ENCODE measurements at places on chromosomes 5 and 9.

DNA sequence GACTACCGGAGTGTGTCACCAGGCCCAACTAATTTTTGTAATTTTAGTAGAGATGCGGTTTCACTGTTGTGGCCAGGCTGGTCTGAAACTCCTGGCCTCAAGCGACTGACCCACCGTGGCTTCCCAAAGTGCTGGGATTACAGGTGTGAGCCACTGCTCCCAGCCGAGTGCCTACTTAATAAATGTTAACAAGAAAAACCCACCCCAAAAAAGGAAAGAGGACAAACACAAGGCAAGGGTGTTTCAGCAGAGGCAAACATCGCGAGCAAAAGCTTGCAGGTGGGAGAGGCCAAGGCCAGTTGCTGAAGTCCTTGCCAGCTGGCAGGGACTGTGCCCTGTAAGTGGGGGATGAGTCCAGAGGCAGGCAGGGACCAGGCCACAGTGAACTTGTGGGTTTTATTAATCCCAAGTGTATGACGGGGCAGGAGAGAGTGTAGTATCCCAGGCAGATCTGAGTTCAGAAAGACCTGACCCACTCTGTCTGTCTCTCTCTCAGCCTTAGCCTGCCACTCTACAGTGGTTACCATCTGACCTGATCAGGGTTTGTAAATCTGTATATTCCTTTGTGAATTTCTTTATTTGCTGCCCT is 6.4 kb upstream of the FPGS start:
- no peak for DNase-seq

DNA sequence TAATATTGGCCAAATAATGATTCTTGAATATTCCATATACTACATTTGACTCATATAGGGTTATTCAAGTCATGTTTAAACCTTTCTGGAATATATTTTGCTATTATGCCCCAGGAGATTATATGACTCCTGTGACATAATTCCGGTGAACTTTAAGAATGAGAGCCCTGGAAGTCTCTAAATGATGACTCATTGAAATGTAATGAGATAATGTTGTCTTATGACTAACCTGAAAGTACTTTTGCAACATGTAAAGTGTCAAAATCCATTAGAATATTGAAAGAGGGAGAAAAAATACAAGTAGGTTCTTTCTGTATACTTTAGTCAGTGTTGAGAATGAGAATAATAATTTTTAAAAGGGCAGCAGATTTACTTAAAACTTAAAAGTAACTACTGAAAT is 830.4 kb downstream of the MAT2B start:
- DNase-seq: no peak

GRCh38 chr5:152246401-152246800 is 158.7 kb downstream of the NMUR2 start:
- no peak for DNase-seq

DNA sequence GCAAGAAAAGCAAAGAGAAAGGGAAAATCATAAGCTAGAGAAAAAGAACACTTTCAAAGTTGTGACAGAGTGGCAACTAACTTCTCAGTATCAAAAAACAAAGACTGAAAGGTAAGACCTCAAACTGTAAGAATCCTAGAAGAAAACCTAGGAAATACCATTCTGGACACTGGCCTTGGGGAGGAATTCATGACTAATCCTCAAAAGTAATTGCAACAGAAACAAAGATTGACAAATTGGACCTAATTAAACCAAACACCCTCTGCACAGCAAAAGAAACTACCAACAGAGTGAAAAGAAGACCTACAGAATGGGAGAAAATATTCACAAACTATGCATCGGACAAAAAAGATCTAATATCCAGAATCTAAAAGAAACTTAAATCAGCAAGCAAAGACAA is 79.1 kb downstream of the FEM1C start:
- no peak for DNase-seq

DNA sequence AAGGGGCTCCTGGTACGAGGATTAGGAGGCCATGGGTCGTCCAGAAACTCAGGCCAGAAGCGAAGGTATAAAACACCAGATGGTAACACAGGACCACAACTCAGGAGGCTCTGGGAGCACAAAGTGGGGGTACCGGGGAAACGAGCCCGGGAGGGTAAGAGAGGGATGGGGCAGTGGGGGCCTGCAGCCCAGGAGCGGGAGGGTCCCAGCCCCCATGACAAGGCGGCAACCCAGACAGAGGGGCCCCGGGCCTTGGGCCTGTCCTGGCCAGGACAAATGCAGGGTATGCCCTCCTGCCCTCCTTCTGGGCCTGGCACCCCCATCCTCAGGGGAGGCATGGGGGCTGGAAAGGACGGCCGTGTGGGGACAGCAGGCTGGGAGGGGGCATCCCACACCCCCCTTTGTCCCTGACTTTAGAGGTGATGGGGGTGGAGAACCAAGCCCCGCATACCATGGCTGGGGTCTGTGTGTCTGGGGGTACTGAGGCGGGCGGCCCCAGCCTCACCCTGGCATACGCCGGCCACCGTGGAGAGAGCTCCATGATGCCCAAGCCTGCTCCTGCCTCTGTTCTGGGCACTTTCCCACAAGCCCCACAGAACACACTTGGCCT is 47.0 kb upstream of the EXOC3 start:
- no peak for DNase-seq

- no peak for DNase-seq
Observed at GRCh38 chr9:71663216-71663615, 105.1 kb downstream of the CEMIP2 start.

GRCh38 chr9:106619211-106619610 is 243.8 kb upstream of the ZNF462 start:
- no peak for DNase-seq

DNA sequence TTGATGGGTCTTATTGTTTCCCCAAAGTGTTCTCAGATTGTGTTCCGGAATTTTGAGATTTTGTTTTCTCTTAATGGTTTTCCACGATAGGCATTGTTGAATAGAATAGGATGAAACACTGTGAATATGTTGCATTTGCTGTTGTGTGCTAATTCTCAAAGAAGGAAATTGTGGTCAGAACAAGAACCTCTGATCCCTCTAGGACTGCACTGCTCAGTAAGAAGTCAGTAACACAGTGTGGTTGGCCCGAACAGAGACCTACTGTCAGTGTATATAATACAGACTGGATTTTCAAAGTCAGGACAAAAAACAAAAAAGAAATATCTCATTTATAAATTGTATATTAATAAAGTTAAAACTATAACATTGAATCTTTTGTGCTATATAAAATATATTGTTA is 494.8 kb downstream of the MAT2B start:
- DNase-seq: no peak

DNA sequence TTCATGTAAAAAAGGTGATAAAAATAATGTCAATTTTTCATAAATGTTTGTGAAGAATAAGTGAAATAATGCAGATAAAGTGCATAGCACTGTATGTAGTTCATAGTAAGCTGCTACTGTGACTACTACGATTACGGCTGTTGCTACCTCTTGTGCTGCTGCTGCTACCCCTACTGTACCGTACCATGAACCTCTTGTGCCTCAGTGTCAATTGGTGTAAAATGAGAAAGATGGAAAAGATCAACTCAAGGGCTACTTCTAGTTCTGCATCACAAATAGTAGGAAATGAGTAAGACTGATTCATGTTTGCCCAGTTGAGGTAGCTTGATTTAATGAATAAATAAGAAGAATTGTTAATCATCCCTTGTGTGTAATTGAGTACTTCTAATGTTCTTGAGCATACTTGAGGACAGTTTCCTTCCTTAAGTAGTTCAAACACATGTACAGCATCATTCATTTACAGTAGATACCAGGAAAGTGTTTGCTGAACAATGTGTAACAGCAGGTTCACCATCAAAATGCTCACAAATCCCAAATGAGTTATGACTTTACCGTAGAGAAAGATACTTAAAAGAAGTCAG is 200.0 kb upstream of the ATP10B start:
- no peak for DNase-seq

GRCh38 chr9:5854063-5854790 is 21.3 kb upstream of the ERMP1 start:
- no peak for DNase-seq

DNA sequence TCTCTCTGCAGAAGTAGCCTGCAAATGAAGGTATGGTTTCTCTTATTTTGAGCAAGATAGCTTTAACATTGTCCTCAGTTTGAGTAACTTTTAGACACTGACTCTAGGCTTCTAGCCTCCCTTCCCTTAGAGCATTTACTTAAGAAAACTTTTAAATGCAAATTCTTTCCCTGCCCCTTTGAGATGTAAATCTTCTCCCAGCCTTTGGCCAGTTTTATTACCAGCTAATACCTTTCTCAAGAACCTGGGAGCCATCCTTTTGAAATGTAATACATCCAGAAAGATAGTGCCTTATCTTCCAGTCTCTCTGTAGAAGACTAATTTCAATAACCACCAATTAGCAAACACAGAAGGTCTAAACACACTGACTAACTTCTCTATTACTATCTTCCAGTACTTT is 688.9 kb upstream of the CDH9 start:
- DNase-seq: no peak

GRCh38 chr9:85516455-85516854 is 225.3 kb downstream of the AGTPBP1 start:
- no peak for DNase-seq

- no peak for DNase-seq
Observed at GRCh38 chr9:84152204-84152603, 171.6 kb downstream of the RMI1 start.

- DNase-seq: no peak
Observed at GRCh38 chr5:158159621-158160020, 300.7 kb upstream of the CLINT1 start.

GRCh38 chr9:86445671-86446070 is 91.5 kb upstream of the TUT7 start:
- DNase-seq: no peak

GRCh38 chr5:147387109-147387508 is 122.8 kb downstream of the DPYSL3 start:
- no peak for DNase-seq

DNA sequence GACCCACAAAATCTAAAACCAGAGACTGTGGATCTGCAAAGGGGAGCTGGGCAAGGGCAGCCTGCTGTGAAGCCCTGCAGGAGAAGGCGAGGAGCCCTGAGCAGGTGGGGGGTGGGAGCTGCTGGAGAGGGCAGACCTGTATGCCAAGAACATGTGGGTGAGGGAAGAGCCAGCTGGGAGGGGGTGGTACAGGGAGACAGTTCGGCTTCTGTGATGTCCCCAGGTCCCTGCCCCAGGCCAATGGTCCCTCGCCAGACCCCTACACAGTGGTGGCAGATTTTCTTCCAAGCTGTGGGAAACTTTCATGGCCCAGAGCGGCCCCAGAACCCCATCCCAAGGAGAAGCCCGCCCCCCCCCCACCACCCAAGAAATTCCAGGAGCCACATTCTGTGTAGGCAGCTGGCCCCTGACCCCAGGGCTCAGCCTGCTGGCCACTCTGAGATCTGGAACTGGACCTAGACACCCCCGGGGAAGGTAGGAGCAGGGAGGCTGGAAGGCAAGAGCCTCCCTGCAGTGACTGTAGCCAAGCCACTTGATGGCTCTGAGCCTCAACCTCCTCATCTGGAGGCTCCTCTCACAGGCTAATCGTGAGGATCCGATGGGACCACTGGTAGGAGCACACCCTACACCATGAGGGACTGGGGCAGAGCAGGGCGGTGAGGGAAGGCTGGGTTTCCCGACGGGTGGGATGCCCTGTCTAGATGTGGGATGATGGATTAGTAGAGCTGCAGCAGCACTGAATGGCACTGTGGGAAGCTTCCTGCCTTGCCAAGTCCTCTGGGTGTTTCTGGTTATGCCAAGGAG is 22.6 kb upstream of the CSF1R start:
- DNase-seq: no peak

DNA sequence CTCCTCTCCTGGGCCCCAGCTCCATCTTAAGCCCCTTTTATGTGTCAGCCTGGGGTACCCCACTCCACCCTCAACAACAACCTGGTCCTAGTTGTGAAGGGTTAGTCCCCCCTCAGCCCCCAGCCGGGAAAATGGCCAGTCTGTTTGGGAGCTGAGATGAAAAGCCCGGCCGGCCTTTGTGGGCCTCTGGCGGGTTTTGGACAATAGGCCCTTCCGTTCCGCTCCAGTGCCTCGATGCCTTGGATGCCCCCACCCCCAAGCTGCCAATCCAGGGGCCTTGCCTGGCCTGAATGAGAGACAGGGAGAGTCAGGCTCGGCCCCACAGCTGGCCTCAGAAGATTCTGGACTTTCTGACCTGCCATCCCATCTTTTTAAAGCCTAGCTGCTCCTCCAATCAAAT is 9.2 kb downstream of the CNTFR start:
- DNase-seq: no peak

- DNase-seq: no peak
Observed at GRCh38 chr5:174991847-174992246, 267.5 kb downstream of the MSX2 start.

DNA sequence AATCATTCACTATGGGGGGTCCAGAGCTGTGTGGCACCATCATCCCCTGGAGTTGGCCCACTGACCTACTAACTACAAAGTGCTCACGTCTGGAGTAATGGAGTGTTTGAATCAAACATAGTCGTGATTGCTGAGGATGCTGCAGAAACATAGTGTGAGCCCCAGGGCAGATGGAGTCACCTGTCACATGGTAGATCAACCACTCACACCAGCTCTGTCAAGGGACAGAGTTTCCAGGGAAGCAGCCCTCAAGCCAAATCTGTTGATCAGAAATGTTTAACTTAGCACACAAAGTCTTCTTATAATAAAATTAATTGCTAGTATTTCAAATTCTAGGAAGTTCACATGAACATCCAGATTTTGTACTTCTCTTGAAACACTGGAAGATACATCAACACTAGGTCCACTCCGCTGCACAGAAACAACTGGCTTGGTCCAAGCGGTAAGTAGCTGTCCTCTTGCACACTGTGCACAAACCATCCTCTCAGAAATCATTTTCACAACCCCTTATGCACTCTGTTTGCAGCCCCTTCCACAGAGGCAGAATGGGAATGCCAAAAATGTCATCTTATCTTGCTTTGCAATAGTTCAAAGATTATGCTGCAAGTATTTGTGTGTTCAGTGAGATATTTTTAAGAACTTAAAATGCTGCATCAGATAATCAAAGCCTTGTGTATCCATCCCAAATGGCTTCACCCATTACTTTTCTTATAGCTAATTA is 191.0 kb downstream of the EPB41L4A start:
- DNase-seq: no peak

DNA sequence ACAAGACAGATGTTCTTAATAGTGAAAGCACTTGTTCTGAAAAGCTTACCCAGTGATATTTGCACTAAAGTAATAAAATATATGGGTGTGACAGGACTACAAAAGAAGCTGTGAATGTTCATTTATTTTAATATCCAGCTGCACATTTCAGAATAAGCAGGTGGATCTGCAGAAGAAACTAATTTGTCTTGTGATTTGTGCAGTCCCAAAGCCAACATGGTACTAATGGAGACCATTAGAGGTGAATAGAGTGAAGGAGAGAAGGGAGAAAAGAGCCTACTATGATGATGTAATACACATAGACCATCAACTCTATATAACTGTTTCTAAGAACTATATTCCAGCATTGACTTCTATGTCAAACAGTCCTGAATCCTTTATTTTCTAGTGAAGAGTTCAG is 362.8 kb downstream of the ISL1 start:
- DNase-seq: no peak

DNA sequence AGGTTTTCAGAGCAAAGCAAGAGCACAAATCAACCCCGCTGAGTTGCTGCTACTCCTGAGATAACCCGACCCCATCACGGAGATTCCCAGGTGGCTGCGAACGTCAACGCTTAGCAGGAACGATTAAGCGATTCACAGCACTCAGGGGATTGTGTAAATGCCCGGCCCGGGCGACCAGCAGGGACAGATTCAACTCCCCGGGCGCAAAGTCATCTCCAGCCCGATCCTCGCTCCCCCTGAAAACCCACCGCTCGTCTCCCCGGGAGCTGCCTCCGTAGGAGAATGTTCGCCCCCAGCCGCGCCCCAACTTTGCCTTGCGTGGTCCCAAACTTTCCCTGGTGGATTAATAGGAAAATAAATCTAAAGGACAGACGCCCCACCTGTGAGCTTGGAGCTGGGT is 685 bp downstream of the SLC24A2 start:
- DNase-seq: no peak

GRCh38 chr9:90801973-90802322 is 329 bp downstream of the SYK start:
- no peak for DNase-seq

Data from esophagus squamous epithelium (tissue), 5 donors.